ENCODE measurements at places on chromosomes 1 and 21.

GRCh38 chr1:22176258-22176657, 33.4 kb upstream of the WNT4 start:
- DNase-seq, result peak; percentile 3

GRCh38 chr1:234265861-234266260, 107.4 kb upstream of the COA6 start:
- no peak for DNase-seq

GRCh38 chr21:16841975-16842695, 670.7 kb upstream of the CXADR start:
- DNase-seq, result no peak

DNA sequence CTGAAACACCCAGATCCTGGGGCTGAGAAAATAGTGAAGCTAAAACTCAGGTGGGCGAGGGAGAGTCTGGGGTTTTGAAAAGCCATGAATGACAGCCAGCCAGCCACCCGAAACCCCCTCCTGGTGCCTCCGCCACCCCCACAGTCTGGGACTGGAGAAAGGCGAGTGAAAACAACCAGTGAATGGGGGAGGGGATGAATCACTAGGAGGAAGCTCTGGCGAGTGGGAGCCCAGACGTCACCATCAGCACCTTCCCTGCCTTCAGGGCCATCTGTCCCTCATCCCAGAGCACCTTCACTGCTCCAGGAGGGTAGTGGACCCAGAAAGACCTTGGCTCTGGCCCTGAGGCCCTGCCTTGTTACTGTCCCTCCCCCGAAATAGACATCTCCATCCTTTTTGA, 9.2 kb downstream of the RORC start:
- no peak for DNase-seq

DNA sequence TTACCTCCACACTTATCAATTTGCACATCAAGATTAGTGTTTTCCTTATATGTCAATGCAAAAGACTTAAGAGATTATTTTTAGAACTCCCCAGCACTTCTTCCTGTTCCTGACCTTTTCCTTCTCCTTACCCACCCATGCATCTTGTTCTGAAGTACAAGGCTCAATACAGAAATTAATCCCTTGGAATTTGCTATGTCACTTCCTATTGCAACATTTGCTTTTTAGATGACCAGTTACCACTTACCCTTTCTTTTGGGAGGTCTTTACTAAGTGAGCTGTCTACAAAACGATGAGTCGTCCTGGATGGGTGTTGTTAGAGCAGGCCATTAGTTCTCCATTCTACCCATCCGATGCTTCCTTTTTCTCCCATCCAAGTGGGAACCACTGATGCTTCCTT, 221.2 kb downstream of the FMN2 start:
- DNase-seq, result no peak

- DNase-seq, result no peak
Measured at GRCh38 chr21:45050797-45051489, 23.4 kb upstream of the ADARB1 start.

- no peak for DNase-seq
Measured at GRCh38 chr1:51734896-51735745, 118.2 kb downstream of the OSBPL9 start.

GRCh38 chr1:180946056-180946455, 33.4 kb downstream of the KIAA1614 start:
- DNase-seq, result no peak

DNA sequence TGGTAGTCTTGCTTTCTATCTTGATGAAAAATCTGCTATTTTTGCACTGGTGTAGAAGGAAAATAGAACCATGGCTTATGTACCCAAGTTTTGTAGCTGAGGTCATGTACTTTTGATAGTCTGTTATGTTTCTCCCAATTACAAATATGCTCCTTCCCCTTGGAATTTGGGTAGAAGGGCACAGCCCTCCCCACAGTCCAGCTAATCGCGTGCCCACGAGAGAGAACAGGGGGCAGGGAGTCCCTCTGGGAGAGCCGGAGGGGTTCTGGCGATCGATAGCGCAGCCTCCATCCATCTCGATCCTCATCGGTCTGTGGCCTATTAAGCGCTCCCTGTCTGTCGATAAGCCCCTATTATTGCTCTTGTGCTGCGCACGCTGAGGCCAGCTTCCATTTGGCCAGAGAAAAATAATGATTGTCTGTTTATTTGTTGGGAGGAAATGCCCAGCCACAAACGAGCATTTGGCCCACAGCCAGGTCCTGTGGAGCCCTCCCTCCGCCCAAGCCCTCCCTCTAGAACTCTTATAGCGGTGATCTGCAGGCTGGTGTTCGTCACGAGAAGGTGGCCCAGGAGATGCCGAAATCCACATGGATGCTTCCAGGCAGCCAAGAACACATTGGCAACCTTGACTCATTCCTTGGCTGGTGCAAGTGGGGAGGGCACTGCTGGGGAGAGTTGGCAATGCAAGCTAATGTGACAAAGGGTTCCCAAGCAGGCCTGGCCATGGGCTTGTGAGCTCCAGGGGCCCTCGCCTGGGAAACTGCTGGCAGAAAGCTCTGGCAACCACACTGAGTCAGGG, 134.7 kb upstream of the TNR start:
- no peak for DNase-seq

DNA sequence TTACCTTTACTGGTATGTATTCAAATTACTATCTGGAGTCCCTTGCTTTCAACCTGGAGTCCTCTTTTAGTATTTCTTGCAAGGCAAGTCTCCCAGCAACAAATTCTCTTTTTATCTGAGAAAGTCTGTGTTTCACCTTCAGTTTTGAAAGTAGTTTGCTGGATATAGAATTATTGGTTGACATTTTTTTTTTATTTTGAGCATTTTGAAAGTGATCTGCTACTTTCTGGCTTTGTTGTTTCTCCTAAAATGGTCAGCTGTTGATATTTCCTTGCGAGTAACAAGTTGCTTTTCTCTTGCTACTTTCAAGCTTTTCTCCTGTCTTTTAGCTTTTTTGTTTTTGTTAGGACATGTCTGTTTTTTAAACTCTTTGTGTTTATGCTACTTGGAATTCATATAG, 126.1 kb downstream of the TRIM33 start:
- DNase-seq, result no peak

GRCh38 chr1:159584536-159584935, 3.1 kb upstream of the APCS start:
- no peak for DNase-seq

DNA sequence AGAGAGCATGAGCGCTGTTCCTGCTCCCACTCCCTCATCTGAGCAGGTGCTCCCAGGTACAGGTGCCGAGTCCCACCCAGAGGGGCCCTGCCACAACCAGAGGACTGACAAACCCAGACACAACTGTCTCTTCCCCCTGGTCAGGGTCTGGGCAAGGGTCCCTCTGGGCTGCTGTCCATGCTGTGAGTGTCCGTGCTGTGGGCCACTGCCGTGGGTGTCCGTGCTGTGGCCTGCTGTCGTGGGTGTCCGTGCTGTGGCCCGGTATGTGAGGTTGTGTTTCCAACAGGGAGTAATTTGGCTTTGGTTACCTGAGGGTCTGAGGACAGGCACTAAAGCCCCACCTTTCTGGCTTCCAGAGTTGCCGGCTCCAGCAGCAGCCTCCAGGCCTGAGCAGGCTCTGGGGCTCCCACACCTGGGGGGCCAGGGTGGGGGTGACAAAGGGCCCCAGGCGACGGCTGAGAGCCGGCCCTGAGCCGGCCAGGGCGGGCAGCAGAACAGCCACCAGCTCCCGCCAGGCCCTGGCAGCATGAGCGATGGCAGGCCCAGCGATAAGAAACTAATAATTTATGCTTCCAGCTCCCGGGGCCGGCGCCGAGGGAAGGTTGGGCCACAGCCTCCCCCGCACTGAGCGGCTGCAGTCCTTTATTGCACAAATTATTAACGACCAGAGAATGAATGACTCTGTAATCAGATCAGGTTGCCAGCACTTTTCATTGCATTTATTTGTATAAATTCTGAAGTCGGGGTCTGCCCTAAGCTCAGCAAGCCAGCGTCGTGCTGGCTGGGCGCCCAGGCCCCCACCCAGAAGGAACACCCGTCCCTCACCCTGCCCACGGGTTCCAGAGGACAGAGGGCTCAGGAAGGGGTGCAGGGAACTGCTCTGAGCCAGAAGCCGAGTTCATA, 7.3 kb upstream of the SAMD11 start:
- DNase-seq, result no peak

- no peak for DNase-seq
Measured at GRCh38 chr1:24275104-24275410, 44.1 kb upstream of the GRHL3 start.

GRCh38 chr1:225670806-225671733, 18.1 kb upstream of the ENAH start:
- no peak for DNase-seq
